Progenitor cell of endocrine pancreas (in vitro differentiated cells): ENCODE measurements at places on chromosomes 3 and 15.
A peak's percentile ranks its signal among the peaks of the same experiment; 100 is the strongest.

DNA sequence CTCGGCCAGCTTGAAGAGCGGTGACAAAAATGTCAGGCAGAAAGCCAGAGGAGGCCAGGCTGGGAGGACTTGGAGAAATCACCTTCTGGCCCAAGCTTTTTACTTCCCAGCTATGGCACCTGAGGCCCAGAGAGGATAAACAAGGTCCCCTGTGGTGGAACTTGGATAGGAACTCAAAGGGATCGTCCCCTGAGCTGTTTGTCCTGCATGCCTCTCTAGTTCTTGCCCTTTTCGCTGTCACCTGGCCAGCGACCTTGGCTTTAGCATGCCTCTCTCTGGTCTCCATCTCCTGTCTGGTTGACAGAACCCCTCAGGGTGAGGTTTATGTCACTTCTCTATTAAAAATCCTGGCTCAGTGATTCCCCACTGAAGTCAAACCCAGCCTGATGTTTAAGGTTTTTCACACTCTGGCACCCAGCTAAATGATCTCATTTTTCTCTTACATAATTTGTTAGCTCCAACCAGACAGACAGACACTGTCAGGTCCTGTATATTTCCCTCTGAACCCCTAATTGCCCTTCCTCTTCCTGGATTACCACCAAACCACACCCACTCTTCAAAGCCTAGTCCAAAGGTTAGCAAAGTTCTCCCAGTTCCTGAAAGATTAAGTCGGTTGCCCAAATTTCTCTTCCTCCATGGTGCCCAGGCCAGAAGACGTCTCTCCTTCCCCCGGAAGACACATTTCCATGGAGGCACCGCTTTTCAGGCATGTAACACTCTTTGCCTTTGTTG lies 169.1 kb downstream of the FAM43A start:
- no peak overlapping the region for H3K27ac ChIP-seq
- no peak for DNase-seq
- peaks cover 10% of the 10 kb centered on the region for H3K27me3 ChIP-seq
- H3K4me1 ChIP-seq = peaks cover 3% of the 10 kb centered on the region

DNA sequence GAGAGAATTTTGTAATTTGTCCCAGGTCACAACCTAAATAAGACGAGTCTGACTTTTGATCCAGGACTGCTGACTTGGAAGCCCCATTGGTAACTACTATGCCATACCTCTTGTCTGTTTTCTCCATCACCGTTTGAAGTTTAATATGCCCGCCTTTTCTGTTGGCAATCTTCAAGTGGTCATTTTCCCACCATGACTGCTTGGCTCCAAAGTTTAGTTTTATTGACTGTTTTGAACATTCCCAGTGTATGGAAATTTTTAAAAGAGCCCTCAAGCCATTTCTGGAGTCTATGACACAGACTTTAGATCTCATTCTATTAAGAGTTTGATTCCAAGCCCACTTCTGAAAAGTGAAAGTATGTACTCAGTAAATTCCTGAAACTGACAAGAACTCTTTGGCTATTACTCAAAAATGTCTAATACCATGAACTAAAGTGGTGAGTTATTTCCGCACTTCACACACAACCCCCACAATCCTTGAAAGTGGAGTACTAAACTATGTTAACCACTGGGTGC lies 136.7 kb upstream of the ADAMTS9 start:
- no peak overlapping the region for H3K27ac ChIP-seq
- H3K4me1 ChIP-seq = peaks cover 23% of the 10 kb centered on the region
- H3K36me3 ChIP-seq = no peaks in the 10 kb centered on the region
- H3K4me3 ChIP-seq = no peak overlapping the region
- no peaks in the 10 kb centered on the region for H3K27me3 ChIP-seq

GRCh38 chr3:13234666-13235065 lies 161.4 kb upstream of the IQSEC1 start:
- no peaks in the 10 kb centered on the region for H3K36me3 ChIP-seq
- H3K4me1 ChIP-seq = peaks cover 2% of the 10 kb centered on the region
- peaks cover 17% of the 10 kb centered on the region for H3K27me3 ChIP-seq
- H3K27ac ChIP-seq = peak overlapping the region; percentile 18
- no peak for DNase-seq

DNA sequence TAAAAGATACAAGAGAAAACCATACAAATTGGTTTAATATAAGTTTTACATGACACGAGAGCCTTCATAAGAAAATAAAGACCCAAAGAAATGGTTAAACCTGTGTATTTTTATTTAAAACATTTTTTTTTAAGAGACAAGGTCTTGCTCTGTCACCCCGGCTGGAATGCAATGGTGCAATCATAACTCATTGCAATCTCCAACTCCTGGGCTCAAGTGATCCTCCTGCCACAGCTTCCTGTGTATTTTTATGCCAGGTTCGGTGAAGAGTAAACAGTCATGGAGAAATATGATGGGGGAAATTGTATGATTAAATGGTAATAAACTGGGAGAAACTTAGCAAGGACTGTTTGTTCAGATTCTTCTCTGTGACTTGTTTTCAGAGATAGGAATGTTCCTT lies 441.0 kb downstream of the TUSC7 start:
- peaks cover 10% of the 10 kb centered on the region for H3K4me1 ChIP-seq
- H3K27me3 ChIP-seq = peaks cover 12% of the 10 kb centered on the region
- H3K27ac ChIP-seq = no peak overlapping the region
- DNase-seq = no peak
